ENCODE measurements at places on chromosomes 12 and 14.

- DNase-seq = no peak
Measured at GRCh38 chr12:38152816-38153736, 163.5 kb upstream of the ALG10B start.

DNA sequence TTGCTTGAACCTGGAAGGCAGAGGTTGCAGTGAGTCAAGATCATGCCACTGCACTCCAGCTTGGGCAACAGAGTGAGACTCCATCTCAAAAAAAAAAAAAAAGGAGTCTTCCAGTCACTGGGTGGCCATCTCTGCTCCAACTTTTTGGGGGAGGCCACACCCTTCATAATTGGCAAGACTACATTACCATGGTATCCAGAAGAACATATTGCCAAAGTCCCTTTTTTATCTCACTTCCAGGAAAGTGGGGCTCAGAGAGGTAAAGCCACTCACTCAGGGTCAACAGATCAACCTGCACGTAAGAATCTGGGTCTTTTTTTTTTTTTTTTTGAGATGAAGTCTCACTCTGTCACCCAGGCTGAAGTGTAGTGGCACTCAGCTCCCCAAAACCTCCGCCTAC is 5.0 kb upstream of the CD63 start:
- no peak for DNase-seq

GRCh38 chr12:77591959-77592743 is 238.5 kb upstream of the NAV3 start:
- no peak for DNase-seq

DNA sequence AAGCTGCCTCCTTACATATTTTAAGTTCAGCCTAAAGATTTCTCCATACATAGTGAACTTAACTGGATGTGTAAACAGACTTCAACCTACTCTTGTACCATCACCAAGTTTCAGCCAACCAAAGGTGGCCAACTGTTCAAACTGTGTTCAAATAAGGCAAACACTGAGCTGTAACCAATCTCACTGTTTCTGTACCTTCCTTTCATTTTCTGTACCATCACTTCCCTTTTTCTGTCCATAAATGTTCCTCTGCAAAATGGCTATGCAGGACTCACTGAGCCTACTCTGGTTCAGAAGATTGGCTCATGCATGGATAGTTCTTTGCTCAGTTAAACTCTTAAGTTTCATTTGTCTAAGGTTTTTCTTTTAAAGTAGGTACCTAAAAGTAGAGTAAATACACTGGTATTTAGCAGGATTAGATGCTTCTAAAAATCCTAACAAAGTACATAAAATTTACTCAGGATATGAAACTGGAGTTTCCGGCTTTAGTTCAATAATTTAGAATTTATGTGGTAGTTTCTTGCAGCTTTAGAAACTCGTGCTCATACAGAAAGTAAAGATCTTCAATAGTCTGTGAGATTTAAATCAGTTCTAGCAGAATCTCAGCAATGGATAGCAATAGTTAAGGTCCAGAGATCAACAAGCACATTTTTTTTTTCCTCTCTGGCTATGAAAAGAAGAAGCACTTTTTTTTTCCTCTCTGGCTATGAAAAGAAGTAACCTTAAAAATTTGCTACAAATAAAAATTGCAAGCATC is 282.0 kb upstream of the PPFIA2 start:
- DNase-seq = no peak

- DNase-seq = no peak
Measured at GRCh38 chr14:51176839-51177238, 63.2 kb upstream of the TMX1 start.

- no peak for DNase-seq
Measured at GRCh38 chr12:122137229-122137628, 36.8 kb downstream of the IL31 start.

- no peak for DNase-seq
Measured at GRCh38 chr12:64170024-64170423, 52.1 kb downstream of the KICS2 start.

GRCh38 chr12:77049767-77050353 is 15.5 kb downstream of the E2F7 start:
- no peak for DNase-seq

DNA sequence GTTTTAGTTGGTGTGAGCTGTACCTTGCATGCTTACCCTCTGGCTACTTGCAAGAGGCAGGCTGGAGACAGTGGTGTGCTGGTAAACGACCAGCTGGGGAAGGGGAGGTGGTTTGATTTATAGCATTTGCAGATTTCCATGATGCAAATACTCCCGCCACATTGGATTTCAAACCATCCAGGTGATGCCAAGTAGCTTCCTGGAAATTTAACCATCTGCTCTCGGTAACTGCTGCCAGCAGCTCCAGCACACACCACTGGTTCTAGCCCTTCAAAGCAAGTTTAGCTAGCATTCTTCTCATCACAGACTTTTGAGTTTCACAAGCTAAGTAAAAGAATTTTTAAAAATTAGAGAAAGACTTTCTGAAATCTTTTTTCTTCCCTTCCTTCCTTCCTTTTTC is 104.5 kb upstream of the AMIGO2 start:
- no peak for DNase-seq

GRCh38 chr12:104941454-104941853 is 16.6 kb downstream of the SLC41A2 start:
- no peak for DNase-seq

DNA sequence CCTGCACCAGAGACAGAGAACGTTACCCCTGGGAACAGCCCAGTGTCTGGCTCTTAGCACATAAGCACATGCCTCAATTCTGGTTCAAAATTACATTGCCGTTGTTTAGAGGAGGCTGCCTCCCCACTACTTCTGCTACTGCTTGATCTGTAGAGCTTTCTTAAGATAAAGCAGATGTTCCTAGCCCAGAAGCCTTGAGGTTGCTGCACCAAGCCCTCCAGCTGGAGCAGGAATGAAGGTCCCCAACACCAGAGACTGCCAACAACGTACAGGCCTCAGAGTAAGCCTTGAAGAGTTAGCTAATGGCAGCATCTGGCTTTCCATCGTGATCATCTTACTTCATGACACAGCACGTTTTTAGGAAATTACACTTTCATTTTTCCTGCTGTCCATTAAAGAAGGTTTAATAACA is 34.7 kb upstream of the AMIGO2 start:
- DNase-seq = no peak

Data from stimulated activated CD4-positive, alpha-beta T cell treated with anti-CD3 and anti-CD28 coated beads, Interleukin-12 subunit alpha, Interleukin-12 subunit beta, amount 100 ng/mL, for 4 hours (primary cell).